Spleen (tissue), 13 donors: ENCODE measurements at places on chromosomes 4 and X. TPM values are rescaled to one million over a fixed set of nuclear protein-coding genes. Genes with fewer than 3 reads are reported as not detected.

ERAS gene
- 0.08 TPM for polyA plus RNA-seq

DNA sequence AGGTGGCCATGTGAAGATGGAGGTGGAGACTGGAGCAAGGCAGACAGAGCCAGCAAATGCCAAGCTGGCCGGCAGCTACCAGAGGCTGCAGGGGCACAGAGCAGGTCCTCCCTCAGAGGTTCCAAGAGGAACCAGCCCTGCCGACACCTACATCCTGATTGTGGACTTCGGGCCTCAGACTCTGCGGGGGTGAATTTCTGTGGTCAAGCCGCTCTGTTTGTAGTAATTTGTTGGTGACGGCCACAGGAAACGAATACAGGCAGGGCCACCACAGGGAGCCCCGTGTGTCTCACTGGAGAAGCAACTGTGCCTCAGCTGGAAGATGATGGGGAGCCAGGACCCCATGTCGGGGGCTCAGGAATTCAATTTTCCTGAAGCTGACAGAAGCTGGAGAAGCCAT lies 28.3 kb downstream of the ZFYVE28 start:
- peaks cover 29% of the 10 kb centered on the region for H3K4me1 ChIP-seq
- no peak for DNase-seq
- no peak overlapping the region for H3K4me3 ChIP-seq
- no peak overlapping the region for H3K27ac ChIP-seq
- H3K36me3 ChIP-seq, result no peaks in the 10 kb centered on the region

- H3K27ac ChIP-seq, result no peak overlapping the region
- H3K4me3 ChIP-seq, result no peak overlapping the region
- H3K27me3 ChIP-seq, result no peaks in the 10 kb centered on the region
- H3K36me3 ChIP-seq, result no peaks in the 10 kb centered on the region
- no peak for DNase-seq
- H3K4me1 ChIP-seq, result no peaks in the 10 kb centered on the region
These were observed 62.3 kb downstream of the USP38 start for GRCh38 chr4:143246977-143247376.

CORIN gene
- 0.26 TPM for polyA plus RNA-seq

VEGFC gene
- 4.0 TPM for polyA plus RNA-seq

DNA sequence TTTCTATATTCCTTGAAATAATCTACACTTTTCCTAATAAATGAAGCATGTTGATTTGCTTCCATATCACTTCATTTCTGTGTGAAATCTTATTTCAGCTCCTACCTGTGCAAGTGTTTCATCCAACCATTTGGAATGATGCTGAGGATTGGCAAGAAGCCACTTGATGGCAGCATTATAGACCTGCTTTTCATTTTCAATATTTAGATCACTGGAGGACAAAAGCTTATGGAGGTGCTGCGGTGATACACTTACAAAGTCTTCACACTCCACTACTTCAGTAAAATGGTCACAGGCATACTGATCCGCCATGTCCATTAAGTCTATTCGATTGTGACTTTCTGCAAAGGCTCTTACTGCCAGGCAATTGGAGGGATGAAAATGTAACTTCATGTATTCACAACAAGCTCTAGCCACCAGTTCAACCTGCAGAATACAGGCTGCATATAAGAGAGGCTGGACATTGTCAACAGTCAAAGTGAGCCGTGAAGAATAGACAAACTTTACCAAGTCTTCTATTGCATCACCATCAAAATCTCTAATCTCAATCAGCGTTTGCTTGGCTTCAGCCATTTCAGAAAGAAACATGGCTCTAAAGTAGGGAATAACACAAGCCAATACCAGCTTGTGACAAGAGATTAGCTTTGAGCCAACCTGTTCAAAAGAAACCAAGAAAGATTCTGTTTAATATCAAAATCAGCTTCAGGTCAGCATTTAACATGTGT lies 35.1 kb downstream of the KLHL8 start:
- no peak overlapping the region for H3K27ac ChIP-seq
- no peak overlapping the region for H3K4me3 ChIP-seq
- no peak for DNase-seq
- H3K4me1 ChIP-seq, result no peaks in the 10 kb centered on the region
- H3K36me3 ChIP-seq, result peaks cover 4% of the 10 kb centered on the region

NDUFA1 gene
- 108 TPM for polyA plus RNA-seq

DNA sequence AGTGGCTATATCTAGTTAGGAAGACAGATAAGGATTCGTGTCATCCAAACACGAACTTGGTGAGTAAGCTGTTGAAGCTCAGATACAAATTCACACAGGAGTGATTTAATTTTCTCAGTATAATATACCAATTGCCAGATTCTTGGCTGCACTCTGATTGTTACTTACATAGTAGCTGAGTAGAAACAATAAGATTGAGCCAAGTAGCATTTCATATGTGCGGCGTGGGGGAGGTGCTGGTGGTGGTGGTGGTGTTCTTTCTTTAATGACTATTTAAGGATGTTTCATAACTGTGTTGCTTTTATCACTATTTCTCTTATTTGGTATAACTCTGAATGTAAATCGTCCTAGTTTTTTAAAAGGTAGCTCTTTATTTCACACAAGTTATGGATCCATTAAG lies 102.9 kb downstream of the UGT8 start:
- H3K27ac ChIP-seq, result no peak overlapping the region
- no peak overlapping the region for H3K4me3 ChIP-seq
- DNase-seq, result no peak
- H3K27me3 ChIP-seq, result no peaks in the 10 kb centered on the region

DNA sequence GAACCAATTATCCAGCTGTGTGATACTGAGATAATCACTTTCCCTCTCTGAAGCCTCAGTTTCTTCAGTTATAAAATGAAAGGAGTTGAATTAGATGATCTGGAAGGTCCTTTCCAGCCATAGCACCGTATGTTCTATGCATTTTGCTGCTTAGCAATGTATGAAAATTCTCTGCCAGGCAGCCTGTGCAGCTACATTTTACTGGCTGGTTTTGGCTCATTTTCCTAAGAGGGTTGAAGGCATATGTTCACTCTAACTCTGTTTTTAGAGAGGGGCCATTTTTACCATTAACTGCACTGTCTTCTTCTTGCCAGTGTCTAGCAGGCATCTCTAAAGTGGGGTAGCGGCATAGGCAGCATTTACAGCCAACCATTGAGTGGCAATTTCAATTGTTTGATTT lies 26.1 kb downstream of the TRPC5 start:
- H3K4me3 ChIP-seq, result no peak overlapping the region
- no peaks in the 10 kb centered on the region for H3K27me3 ChIP-seq
- no peaks in the 10 kb centered on the region for H3K4me1 ChIP-seq
- no peak for DNase-seq

GRCh38 chrX:116499780-116500179 lies 37.0 kb upstream of the CT83 start:
- DNase-seq, result no peak
- H3K27ac ChIP-seq, result no peak overlapping the region
- no peaks in the 10 kb centered on the region for H3K36me3 ChIP-seq
- H3K4me3 ChIP-seq, result no peak overlapping the region
- no peaks in the 10 kb centered on the region for H3K27me3 ChIP-seq
- no peaks in the 10 kb centered on the region for H3K4me1 ChIP-seq

DNA sequence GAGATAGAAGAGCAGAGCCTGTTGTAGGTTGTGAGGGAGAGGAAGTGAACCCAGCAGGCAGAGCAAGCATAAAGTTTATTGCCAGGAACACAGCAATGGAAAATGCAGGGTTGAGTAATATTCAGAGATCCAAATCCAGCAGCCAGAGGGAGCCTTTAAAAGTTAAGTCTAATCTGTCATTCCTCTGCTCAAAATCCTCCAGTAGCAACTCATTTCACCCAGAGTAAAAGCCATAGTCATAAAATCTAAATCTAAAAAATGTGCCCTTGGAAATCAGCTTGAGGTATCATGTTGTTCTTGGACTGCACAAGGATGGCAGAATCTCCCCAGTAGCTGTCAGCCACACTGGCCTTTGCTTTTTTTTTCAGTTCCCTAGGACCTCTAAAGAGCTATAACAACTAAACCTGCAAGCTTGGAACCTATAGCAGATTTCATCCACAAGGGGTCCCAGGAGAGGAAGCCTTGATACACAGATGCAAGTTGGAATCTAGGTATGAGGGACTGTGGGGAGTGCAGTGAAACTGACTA lies 62.9 kb upstream of the FRAS1 start:
- DNase-seq, result no peak
- H3K36me3 ChIP-seq, result no peaks in the 10 kb centered on the region
- H3K27ac ChIP-seq, result no peak overlapping the region
- H3K4me3 ChIP-seq, result no peak overlapping the region
- no peaks in the 10 kb centered on the region for H3K4me1 ChIP-seq

- no peak for DNase-seq
- H3K27ac ChIP-seq, result no peak overlapping the region
- no peak overlapping the region for H3K4me3 ChIP-seq
- H3K27me3 ChIP-seq, result no peaks in the 10 kb centered on the region
These were observed 207.3 kb upstream of the DCAF8L1 start for GRCh38 chrX:28188526-28188925.

NDNF gene
- polyA plus RNA-seq, result 0.08 TPM

PAGE2B gene
- polyA plus RNA-seq, result 0.53 TPM

STBD1 gene
- polyA plus RNA-seq, result 0.29 TPM

- no peaks in the 10 kb centered on the region for H3K36me3 ChIP-seq
- no peaks in the 10 kb centered on the region for H3K4me1 ChIP-seq
- H3K27ac ChIP-seq, result no peak overlapping the region
- DNase-seq, result no peak
- peaks cover 6% of the 10 kb centered on the region for H3K27me3 ChIP-seq
- H3K4me3 ChIP-seq, result no peak overlapping the region
These were observed 33.1 kb upstream of the ZNF41 start for GRCh38 chrX:47515941-47516665.

NSUN7 gene
- polyA plus RNA-seq, result 0.87 TPM
